NCI-H2107 (cell line): ENCODE measurements at places on chromosomes 7 and 10.

- no peak for DNase-seq
These were observed 61.1 kb downstream of the MKI67 start for GRCh38 chr10:128064970-128065580.

- no peak for DNase-seq
These were observed 244.4 kb downstream of the TNS3 start for GRCh38 chr7:47337531-47337930.

DNA sequence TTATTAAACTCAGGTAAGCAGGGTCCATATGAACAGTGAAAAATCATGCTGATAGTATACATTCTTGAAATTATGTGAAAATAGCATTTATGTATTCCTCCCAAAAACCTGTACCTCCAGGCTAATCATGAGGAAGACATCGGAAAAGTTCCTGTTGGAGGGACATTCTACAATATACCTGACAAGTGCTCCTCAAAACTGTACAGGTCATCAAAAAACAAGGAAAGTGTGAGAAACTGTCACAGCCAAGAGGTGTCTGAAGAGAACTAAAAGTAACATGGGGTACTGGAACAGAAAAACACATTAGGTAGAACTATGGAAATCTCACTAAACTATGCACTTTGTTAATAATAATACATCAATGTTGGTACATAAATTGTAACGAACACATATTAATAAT lies 326.7 kb downstream of the CRPPA start:
- DNase-seq = no peak

- no peak for DNase-seq
These were observed 290.2 kb downstream of the KLF6 start for GRCh38 chr10:3494838-3495230.

GRCh38 chr10:132665946-132666704 lies 119.8 kb downstream of the NKX6-2 start:
- DNase-seq = no peak

DNA sequence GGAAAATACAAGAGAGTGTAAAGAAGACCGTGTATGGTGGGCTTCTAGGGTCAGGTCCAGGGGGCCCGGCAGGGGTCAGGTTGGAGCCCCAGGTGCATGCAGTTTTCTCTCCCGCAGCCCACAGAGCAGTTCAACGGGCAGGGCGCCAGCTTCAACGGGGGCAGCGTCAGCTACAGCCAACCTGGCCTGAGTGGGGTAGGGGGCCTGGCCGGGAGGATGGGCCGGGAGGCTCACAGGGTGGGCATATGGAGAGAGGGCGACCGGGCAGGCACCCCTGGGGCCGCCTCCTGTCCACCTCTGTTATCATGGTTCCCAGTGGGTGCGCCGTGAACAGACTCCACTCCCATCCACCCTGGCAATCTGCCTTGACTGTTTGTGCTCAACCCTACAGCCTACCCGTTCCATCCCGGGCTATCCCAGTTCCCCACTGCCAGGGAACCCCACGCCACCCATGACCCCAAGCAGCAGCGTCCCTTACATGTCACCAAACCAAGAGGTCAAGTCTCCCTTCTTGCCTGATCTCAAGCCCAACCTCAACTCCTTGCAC lies 11.5 kb downstream of the ZMIZ2 start:
- DNase-seq = no peak

GRCh38 chr7:38870147-38870546 lies 38.8 kb downstream of the VPS41 start:
- no peak for DNase-seq

DNA sequence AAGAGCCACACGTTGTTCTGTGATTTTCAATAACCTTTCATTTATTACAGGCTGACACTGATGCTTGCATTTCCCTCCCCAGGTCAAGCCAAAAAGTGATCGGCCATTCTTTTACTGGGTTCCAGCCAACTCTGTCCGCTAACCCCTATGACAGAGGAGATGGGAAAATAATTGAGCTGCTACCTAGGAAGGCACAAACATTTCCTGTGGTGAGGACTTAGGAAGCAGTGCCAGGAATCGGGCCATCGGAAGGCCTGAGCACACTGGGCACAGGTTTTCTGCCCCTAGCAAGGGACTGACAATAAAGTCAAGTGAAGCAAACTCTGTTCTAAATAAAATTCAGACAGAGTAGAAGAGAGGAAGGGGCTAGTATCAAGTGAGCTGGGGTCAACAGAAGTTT lies 313.0 kb upstream of the AOAH start:
- no peak for DNase-seq

- DNase-seq = no peak
These were observed 119.3 kb upstream of the ZNF746 start for GRCh38 chr7:149616898-149617297.

- no peak for DNase-seq
These were observed 10.8 kb upstream of the HOXA2 start for GRCh38 chr7:27112955-27113949.

GRCh38 chr10:49029666-49030065 lies 85.7 kb downstream of the VSTM4 start:
- DNase-seq = no peak

GRCh38 chr7:37408291-37409228 lies 40.1 kb downstream of the ELMO1 start:
- no peak for DNase-seq

- peak; percentile 49 for DNase-seq
These were observed 124.0 kb downstream of the TMEM130 start for GRCh38 chr7:98745722-98746318.

DNA sequence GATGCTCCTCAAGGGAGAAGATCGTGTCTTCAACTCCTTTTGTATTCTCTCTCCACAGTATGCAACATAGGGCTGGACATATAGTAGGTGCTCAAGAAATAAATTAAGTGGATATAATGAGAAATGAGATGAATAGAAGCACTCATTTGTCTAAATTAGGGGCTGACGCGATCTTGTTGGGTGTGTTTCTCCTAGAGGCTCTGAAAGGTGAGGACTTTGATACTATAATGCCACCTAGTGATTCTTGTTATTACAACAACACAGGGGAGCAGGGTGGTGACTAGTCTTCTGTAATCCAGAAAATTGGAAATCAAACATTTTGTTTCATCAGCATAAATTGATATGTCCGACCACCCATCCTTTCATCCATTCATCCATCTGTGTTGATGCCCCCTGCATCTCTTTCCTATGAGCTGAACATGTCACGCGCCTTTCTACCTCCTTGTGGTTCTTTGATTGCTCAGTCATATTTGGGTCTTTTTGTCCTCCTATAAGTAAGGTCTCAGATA lies 3.5 kb upstream of the CFAP58 start:
- DNase-seq = no peak

- no peak for DNase-seq
These were observed 2.1 kb downstream of the EPHB4 start for GRCh38 chr7:100825215-100825671.

DNA sequence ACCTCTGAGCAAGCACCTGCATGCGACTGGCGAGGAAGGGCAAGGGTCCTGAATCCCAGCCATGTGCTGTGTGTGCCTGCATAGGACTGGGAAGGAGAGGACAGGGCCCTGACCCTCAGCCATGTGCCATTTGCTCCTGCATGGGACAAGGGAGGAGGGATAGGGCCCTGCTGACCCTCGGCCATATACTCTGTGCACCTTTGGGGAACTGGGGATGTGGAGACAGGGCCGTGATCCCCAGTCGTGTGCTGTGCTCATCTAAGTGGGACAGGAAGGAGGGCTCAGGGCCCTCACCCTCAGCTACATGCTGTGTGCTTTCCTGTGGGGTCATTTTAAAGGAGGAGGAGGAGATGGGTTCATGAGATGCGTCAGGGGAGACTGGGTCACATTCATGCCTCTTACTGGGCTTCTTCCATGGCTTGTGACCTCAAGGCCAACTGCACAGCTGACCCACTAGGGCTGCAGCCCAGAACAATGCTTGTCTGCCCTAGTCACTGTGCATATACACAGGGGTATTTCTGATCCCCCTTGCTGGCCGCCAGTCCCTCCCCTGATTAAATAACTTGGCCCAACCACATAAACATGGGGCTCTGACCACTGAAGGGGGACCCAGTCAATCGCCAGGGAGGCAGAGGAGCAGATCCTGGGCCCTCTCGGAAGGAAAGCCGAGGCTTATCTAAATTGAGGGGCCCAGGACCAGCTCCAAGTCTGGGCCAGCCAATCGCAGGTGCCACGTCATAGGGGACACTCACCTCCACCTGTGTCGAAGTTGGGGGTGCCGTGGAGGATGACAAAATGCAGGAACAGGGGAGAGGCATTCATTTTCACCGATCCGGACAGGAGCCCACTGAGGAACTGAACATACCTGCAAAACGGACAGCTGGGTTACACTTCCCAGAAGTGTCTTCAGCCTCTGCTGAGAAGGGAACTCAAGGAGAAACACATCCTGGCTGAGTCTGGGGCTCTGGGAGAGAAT lies 167.3 kb downstream of the TNS3 start:
- DNase-seq = no peak

- no peak for DNase-seq
These were observed 138.4 kb downstream of the FGFR2 start for GRCh38 chr10:121459622-121460453.

DNA sequence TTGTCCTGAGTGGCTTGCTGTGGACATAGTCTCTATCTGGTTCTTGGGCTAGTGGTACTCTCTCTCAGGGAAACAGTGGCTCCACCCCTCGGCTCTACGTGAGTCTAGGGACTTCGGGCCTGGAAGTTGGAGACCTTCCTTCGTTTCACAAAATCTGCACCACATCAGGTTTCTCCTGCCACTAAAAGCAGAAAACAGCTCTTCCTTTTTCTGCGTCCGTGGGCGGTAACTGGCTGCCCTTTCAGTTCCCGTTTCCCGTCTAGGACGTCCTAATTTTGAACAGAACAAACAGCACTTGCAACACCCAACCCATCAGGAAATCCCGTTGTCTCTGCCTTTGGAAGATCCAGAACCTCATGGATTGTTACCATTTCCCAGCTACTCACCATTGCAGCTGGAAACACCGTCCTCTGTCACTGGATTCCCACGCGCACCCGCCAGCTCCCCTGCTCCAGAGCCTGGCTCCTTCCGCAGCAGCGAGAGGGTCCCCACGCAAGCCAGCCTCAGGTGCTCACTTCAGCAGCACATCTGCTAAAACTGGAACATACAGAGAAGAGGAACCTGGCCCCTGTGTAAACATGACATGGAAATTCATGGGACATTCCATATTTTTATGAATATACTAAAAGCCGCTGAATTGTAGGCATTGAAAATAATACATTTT lies 311.4 kb upstream of the AKR1E2 start:
- DNase-seq = no peak

DNA sequence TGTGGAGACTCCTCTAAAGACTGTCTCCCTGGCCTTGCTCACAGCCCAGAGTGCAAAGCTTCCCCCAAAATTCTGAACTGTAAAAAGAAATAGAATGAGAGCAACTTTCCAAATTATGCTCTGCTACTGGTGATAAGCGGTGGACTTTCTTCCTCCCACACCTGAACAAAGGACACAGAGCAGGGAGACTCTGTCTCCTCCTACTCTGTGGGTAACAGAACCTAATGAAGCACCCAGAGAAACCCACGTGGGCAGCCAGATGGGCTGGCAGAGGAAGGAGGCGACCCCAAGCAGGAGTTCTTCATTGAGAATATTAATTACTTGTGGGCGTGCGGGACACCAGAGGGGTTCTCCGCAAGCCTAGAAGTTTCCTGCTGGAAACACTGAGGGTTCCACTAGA lies 139.5 kb downstream of the KMT2E start:
- no peak for DNase-seq

- DNase-seq = no peak
These were observed 30.9 kb upstream of the AKR1C2 start for GRCh38 chr10:5034588-5034987.

- peak; percentile 39 for DNase-seq
These were observed 279.8 kb downstream of the CAMK1D start for GRCh38 chr10:12628964-12629766.

- DNase-seq = no peak
These were observed 78.0 kb downstream of the ARL5B start for GRCh38 chr10:18737236-18737635.

DNA sequence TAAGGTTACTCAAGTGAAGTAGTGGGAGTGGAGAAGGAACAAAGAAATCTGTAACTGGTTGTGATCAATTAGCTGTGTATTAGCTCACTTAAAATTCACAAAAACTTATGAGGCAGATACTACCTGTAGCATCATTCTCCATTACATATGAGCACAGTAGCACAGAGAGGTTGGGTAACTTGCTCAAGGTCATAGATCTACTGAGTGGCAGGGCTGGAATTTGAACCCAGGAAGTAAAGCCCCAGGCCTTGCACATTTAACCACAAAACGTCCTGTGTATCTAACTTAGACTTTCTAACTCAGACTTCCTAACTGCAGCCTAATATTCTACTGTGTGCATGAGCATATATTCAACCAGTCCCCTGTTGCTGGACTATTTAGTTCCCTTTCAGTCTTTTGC lies 5.6 kb upstream of the SLF2 start:
- no peak for DNase-seq

DNA sequence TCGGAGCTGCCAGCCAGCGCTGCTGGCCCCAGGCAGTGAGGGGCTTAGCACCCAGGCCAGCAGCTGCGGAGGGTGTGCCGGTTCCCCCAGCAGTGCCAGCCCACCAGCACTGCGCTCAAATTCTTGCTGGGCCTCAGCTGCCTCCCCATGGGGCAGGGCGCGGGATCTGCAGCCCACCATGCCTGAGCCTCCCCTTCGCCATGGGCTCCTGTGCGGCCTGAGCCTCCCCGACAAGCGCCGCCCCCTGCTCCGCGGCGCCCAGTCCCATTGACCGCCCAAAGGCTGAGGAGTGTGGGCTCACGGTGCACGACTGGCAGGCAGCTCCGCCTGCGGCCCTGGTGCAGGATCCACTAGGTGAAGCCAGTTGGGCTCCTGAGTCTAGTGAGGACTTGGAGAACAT lies 525.0 kb downstream of the PTPRN2 start:
- DNase-seq = no peak

DNA sequence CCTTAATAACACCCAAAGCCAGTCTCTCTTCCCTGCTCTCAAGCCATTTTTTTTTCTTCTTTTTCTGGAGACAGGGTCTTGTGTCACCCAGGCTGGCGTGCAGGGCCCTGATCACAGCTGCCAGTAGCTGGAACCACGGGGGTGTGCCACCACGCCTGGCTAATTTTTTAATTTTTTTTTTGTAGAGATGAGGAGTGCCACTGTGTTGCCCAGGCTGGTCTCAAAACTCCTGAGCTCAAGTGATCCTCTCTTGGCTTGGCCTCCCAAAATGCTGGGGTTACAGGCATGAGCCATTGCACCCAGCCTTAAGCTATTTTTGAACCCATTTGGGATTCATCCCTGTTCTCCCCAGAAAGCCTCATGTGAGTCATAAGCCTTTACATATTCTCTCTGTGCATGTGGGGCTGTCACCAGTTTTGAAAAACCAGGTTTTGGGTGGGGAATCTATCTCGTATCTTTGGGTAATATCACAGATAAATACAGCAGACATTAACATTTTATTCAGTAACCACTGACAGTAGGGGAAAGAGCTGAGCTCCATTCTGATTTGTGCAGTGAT lies 15.5 kb downstream of the ZNF487 start:
- no peak for DNase-seq

- no peak for DNase-seq
These were observed 76.8 kb downstream of the NPSR1 start for GRCh38 chr7:34734771-34735170.

GRCh38 chr10:68997211-68997610 lies 8.6 kb downstream of the KIFBP start:
- DNase-seq = no peak

- no peak for DNase-seq
These were observed 668.3 kb upstream of the FOXK1 start for GRCh38 chr7:4013793-4014192.
